ENCODE measurements at places on chromosomes 16 and 17.

- DNase-seq = no peak
Observed at GRCh38 chr17:75346906-75347305, 57.7 kb upstream of the SLC25A19 start.

DNA sequence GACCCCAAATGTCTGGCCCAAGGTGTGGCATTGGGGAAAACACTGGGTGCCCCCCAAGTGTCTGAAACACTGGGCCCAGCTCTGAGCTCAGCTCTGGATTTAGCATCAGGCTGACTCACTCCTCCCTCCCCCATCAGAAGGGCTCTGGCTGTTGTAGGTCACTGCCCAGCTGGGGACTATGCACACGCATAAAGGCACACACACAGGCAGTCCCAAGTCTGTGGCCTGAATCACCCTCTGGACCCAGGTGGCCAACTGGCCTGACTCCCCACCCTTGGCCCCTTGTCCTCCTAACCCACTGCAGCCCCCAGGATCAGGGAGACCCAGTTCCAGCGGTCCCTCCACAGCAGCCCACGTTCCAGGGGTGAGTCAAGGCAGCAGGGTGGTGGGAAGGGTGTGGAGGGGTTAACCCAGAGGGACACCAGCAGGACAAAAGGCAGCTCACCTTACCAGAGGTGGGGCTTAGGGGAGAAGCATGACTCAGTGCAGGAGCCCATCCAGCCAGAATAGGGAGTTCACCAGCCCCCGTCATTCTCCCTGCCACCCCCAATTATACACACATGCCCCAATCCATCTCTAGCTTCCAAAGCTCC, 47.0 kb downstream of the MYO18A start:
- no peak for DNase-seq

GRCh38 chr16:55294931-55295342, 29.1 kb upstream of the IRX6 start:
- no peak for DNase-seq

DNA sequence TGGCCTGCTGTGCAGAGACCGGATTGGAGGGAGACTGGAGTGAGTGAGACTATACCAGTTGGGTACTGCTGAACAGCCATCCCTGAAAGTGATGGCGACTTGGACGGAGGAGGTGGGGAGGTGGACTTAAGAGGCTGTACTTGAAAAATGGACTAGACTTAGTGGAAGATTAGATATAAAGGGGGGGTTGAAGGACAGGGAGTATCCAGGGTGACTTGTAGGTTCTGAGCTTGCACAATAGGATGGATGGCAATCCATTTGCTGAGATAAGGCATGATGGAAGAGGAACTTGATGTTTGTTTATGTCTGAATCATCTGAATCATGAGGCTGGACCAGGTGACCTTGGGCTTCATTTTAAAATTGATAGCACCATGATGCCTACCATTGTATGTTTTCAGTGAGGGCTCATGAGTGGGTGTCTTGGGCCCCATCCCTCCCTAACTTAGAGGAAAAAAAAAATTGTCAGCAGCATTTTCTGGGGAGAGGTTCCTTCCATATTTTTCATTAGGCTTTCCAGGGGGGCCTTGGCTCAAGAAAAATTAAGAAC, 41.2 kb downstream of the PRKCA start:
- no peak for DNase-seq

GRCh38 chr17:46001390-46002310, 2.6 kb downstream of the STH start:
- no peak for DNase-seq

GRCh38 chr17:3683054-3683511, 12.9 kb downstream of the P2RX5 start:
- peak; percentile 86 for DNase-seq

- DNase-seq = no peak
Observed at GRCh38 chr17:46873941-46874645, 22.7 kb downstream of the WNT9B start.

- no peak for DNase-seq
Observed at GRCh38 chr17:37259030-37259735, 116.6 kb upstream of the C17orf78 start.

GRCh38 chr16:74760007-74760767, 14.4 kb downstream of the FA2H start:
- DNase-seq = no peak

Measured in HuH-7 (cell line).